SHP77 treated with DMSO at 0.1 percent for 48 hours (cell line): ENCODE measurements at places on chromosomes 13 and 19.

DNA sequence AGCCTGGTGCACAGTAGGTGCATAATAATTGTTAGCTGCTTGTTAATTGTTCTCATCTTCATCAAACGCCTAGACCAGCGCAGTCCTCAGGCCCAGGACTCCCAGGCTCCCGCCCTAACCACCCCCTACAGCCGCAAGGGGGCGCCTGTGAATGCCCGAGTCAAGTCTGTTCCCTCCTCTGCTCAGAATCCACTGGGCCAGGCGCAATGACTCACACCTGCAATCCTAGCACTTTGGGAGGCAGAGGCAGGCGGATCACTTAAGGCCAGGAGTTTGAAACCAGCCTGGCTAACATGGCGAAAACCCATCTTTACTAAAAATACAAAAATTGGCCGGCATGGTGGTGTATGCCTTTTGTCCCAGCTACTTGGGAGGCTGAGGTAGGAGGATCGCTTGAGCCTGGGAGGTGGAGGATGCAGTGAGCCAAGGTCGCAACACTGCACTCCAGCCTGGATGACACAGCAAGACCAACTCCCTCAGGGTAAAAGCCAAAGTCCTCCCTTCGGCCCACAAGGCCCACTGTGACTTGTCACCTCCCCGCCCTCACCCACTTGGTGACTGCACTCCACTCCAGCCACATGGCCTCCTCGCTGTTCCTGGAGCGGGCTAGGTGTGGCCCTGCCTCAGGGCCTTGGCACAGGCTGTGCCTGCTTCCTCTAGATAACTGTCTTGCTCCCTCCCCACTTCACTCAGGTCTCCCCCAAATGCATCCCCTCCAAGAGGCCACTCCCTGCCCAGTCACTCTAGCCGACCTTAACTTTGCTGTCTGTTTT lies 9.1 kb downstream of the ZNF653 start:
- DNase-seq: peak; percentile 26

DNA sequence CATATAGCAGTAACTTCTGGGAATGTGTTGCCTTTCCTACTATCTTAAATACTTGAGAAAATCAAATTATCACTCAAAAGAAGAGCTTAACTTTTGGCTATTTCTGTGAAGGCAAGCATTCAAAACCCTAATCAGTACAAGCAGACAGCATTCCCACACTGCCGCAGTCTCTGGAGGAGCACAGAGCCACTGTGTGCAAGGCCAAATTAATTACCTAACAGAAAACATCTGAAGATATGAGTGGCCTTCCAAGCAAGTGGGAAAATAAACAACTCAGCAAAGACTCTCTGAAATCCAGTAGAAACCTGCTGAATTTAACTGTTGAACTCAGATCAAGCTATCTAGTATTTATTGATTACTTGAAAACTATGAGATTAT lies 68.2 kb downstream of the COL4A1 start:
- DNase-seq: no peak

DNA sequence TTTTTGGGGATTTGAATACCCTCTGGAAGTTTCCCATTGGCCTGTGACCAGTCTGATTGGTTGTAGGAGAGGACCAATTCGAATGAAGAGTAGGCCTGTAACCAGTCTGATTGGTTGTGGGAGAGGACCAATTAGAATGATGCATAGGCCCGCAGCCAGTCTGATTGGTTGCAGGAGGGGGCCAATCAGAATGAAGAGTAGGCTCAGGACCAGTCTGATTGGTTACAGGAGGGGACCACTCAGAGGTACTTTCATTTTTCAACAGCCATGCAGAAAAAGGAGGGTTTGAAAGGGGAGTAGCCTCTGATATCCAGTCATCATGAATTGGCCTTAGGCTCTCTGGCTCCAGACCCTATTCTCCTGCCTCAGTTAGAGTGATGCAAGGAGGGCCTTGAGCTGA lies 30.4 kb upstream of the SLC1A5 start:
- DNase-seq: peak; percentile 57

GRCh38 chr19:13935765-13936510 lies 2.3 kb downstream of the PODNL1 start:
- DNase-seq: no peak

DNA sequence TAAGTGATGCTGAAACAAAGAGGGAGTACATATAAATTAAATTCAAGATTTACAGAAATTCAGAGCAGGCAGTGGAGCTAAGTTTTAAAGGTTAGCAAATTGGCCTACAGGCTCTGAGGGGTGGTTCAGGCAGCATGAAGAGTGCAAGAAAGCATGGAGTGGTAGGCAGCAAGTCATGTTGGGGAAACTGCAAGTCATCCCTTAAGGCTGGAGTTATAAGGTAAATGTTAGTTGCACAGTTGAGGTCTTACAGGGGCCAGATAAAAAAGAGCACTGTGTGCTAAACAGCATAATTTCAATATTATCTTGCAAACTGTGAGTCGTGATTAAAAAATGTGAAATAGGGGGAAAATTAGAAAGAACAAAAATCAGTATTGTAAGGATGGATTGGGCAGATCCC lies 106.2 kb downstream of the VWA8 start:
- no peak for DNase-seq

DNA sequence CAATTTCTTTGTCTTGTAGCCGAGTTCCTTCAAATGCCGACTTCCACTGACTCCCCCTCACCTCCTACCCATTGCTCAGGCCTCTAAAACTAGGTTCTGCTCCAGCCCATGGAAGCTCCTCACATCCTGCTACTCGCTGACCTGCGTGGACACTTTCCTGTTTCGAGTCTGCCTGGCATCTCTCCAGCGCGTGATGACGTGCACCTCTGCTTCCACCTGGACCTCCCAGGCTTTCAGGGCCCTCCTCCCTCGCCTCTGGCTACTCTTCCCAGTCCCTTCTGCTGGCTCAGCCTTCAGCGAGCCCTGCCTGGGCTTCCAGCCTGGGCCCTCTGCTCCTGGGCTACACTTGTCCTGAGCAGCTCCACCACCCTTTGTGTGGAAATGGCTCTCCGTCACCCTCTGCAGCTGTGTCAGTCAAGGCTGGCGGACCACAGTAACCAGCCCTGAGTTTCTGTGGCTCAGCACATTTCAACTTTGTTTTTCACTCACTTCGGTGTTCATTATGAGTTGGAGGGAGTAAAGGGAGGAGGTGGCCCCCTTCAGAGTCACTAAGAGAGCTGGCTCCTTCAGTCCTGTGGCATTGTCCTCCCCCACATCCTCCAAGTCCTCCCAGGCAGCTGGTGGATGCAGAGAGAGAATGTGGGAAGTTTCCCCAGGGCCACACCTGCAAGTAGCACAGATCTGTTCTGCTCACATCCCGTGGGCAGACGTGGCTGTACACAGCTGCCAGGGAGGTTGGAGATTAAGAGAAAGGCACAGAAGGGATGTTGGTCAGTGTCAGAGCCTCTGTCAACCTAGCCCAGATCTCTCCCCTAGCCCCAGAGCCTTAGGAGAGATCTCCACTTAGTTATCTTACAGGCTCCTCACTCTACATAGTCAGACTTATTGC lies 49.4 kb downstream of the SERP2 start:
- DNase-seq: peak; percentile 32

DNA sequence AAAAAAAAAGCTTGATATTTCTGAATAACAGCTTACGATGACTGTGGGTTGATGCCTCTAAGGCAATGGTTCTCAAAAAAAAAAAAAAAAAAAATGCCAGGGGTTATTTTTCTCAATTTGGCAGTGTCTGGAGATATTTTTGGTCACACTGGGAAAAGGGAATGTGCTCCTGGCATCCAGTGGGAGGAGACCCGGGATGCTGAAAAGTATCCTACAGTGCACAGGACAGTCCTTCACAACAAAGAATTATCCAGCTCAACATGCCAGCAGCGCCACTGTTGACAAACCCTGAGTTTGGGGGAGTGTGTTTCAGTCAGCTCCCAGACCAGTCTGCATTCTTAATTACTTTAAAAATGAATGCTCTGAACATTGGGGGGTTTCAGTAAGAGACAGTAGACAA lies 54.5 kb downstream of the FLT3 start:
- no peak for DNase-seq

DNA sequence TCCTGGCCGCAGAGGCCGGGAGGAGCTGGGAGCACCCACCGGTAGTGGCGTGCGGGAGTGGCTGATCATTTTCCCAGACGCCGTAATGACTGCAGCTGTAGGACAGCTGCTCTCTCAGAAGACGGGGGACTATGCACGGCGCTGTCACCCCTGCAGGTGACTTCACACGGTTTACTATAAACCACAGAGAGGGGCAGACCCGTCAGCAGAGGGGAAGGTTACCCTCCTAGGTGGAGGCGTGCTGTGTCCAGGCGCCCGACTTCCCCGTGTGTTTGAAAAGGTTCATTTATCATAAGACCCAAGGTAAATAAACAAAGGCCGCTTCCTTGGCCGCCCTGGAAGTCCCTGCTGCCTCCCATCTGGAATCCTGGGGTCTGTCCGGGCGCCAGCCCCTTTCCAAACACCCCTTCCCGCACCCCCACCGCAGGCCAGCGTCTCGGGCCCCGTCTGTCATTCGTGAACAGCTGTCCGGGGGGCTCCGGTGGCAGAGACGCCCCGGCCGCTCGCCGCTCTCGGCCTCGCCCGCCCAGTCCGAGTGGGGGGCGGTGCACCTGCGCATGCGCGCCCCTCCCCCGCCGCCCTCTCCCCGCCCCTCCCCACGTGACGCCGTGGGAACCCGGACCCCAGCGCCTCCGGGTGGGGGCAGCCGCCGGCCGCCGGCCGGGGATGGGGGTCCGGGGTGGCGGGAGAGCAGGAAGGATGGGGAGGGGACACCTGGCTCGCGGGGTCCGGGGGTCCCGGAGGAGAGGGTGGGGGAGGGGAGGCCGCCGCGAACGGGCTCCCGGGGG lies 915 bp downstream of the SHC2 start:
- DNase-seq: peak; percentile 52

GRCh38 chr19:5338656-5339197 lies 1.9 kb downstream of the PTPRS start:
- no peak for DNase-seq

DNA sequence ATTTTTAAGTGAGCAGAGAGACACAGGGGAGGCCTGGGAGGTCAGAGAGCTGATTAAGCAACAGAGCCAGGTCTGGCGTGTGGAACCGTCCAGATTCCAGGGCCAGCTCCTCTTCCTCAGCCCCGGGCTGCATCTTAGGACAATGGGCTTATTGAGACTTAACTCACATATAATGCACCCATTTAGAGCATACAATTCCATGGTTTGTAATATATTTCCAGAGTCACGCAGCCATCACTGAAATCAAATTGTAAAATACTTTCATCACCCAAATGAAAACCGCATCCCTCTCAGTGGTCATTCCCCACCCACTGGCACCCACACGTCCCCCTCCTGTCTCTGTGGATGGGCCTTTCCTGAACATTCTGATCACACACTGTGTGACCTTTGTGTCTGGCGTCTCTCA lies 2.1 kb upstream of the HMG20B start:
- no peak for DNase-seq

DNA sequence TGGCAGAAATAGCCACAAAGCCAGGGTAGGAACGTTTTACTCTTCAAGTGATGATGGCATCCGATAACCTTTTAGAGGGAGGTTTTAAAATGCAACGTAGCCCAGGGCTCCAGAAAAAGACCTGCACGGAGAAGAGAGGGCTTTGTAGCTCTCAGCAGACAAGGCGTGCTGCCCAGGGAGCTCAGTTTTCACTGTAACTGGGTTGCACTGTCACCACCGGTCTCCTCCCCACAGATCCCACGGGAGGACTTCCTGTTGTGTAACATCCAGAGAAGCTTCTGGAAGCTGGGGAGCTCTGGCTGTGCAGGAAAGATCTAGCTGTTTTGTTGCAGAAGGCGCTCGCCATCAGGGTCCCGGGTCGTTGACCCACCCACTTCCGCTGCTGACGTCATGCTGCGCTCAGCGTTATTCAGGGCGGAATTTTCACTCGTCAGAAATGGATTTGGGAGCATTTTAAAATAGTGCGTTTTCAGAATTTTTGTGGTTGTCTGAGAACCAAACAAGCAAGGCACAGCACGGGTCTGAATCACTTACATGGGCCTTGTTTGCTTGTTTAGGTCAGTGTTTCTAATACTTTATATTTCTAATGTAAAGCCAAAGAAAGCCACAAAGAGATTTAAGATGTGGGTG lies 50.8 kb downstream of the ATP11A start:
- peak; percentile 81 for DNase-seq

DNA sequence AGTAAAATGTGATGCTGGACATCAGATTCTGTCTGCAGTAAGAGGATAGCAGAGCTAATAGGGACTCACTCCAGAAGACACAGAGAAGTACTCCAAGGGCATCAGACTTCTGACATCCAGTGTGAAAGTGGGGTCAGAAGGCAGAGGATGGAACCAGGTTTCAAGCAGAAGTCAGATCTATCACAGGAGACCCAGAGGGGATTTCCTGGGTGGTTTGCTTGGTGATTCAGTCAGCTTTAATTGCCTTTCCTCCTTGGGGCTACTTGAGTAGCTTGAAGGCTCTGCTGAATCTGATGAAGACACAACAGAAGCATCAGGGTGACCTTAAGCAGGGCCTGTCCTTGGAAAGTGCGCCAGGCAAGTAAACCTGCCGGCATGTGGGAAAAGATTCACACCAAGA lies 300.6 kb downstream of the COG6 start:
- no peak for DNase-seq
